ENCODE measurements at places on chromosomes 1 and 21.
A peak's percentile ranks its signal among the peaks of the same experiment; 100 is the strongest.

DNA sequence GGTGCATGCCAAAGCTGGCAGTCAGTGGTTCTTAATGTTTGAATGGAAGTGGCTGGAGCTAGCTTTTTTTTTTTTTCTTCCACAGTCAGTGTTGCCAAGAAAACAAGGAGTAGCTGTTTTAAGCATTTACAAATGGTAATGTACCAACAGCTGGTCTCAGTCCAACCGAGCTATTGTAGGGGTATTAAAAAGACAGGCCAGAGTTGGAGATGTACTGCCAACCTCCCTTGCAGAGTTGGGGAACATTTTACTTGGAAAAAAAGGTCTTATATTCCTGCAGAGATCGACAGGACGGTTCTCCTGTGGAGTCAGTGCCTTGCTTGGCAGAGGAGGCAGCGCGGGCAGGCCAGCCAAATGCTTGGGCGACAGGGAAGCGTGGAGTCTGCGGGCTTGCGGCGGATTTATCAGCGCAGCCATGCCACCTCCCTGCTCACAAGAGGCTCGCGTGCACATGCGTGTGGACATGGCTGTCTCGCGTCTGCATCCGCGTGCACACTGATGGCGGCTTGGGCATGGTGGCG lies 338.1 kb downstream of the RPS6KC1 start:
- DNase-seq = no peak

- peak; percentile 9 for DNase-seq
Measured at GRCh38 chr21:14120091-14120734, 90.5 kb downstream of the LIPI start.

- no peak for DNase-seq
Measured at GRCh38 chr21:36184545-36184944, 27.9 kb downstream of the DOP1B start.

- no peak for DNase-seq
Measured at GRCh38 chr1:197937892-197938291, 20.7 kb downstream of the LHX9 start.

DNA sequence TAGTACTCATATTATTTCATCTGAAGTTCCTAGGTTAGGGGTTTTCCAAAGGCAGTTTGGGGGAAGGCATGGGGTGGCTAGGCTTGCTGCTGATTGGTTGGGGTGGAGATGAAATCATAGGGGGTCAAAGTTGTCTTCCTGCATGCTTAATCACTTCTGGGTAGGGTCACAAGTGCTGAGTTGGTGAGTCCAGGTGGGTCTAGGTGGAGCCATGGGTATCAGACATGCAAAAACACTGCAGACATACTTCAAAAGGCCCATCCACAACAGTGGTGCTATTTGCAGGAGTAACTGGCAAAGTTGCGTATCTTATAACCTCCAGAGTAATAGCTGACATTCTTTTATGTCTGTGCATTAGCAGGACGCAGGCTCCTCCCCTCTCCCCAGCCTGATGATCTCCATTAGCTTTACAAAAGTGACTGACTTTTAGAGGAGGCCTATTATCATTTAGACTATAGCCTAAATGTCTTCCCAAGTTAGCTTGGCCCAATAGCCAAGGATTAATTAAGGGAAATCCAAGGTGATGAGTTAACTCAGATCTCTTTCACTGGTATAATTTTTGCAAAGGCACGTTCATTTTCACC lies 374.4 kb upstream of the PRMT6 start:
- DNase-seq = no peak

GRCh38 chr21:46005081-46005480 lies 23.5 kb downstream of the COL6A1 start:
- no peak for DNase-seq

GRCh38 chr1:1082776-1083415 lies 8.8 kb upstream of the RNF223 start:
- no peak for DNase-seq

DNA sequence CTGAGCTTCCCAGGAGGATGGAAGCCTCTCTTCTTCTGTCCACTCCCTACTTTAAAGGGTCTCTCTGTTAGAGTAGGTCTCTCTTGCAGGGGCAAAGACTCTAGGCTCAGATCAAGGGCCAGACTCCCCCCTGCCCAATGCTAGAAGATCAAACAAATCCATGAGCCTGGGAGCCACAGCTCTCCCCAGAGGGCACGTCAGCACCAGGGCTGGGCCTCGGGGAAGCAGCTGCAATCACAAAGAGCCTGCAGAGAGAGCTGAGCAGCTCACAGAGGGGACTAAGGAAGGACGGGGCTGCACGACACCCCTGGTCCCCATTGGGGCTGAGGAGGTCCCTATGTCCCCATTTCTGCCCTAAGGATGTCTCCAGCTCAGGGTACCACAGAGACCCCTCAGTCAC lies 3.9 kb downstream of the CNTN2 start:
- no peak for DNase-seq

- DNase-seq = no peak
Measured at GRCh38 chr21:42624936-42625335, 28.5 kb upstream of the PDE9A start.

DNA sequence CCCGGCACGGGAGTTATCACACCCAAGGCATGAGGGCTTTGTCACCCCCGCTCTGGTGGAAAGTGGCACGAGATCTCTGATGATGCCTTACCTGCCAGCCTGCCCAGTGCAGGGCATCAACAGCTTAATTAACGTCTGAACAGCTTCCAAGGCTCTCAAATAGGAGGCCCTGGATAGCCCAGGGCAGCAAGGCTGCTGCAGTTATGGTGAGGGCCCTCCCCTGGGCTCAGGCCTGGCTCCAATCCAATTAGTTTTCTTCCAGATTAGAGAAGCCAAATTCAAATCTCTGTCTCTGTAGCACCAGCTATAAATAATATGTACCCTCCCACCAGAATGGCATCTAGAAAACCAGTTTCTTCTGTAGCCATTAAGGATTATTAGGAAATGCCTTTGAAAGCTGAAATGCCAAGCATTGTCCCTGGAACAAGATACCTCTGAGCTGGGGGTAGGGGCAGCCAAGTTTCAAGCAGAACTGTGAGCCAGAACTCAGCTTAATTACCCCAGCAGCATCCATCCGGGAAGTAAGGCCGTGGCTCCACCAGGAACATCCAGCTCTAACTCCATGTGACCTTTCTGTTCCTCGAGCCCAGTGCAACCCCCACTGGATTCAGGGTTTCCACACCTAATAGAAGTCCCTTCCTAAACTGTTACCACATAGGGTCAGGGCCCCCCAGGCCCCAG lies 12.5 kb downstream of the QSOX1 start:
- DNase-seq = no peak

- no peak for DNase-seq
Measured at GRCh38 chr1:74523873-74524480, 11.6 kb upstream of the LRRC53 start.

DNA sequence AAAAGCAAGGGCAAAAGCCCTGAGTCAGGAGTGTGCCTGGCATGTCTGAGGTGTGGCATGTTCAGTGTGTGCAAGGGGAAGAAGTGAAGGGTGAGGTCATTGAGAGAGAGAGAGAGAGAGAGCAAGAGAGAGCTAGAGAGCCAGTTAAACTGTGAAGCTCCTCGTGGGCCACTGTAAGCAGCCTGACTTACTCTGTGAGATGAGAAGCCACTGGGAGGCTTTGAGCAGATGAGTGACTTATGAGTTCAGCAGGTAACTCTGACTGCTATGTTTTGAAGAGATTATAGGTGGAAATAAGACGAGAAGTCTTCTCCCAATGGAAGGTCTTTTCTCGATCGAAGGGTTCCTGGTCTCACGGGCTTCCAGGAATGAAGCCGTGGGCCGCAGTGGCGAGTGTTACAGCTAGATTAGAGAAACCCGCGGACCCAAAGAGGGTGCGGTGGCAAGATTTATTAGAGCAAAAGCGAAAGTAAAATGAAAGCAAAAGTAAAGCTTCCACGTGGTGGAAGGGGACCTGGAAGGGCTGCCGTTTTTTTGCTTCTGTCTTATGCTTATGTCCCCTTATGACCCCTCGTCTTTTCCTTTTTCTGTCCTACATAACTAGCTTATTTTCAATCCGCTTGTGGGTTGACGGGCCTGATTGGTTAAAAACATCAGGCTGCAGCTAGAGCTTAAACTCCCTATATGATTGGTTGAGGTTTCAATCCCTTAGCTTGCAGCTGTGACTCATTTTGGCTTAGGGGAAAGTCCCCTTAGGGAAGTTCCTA lies 323.1 kb upstream of the FAM78B start:
- peak; percentile 51 for DNase-seq

GRCh38 chr1:204726478-204726877 lies 40.9 kb upstream of the LRRN2 start:
- DNase-seq = no peak

GRCh38 chr1:169043823-169044222 lies 62.7 kb upstream of the ATP1B1 start:
- no peak for DNase-seq

DNA sequence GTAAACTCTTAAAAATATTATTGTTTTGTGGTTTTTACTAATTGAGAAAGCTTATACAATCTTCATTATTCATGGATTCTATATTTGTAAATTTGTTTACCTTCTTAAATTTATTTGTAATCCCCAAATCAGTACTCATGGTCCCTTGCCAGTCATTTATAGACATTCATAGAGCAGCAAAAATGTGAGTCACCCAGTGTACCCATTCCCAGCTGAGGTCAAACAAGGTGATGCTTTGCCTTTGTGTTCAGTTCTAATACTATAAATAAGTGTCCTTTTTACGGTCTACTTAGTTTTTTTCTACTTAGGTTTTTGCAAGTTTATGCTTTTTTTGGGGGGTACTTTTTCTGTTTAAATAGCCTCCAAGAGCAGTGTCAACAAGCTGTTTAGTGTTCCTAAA lies 36.1 kb downstream of the SORT1 start:
- DNase-seq = no peak

GRCh38 chr1:40637470-40638007 lies 27.9 kb downstream of the RIMS3 start:
- DNase-seq = no peak

DNA sequence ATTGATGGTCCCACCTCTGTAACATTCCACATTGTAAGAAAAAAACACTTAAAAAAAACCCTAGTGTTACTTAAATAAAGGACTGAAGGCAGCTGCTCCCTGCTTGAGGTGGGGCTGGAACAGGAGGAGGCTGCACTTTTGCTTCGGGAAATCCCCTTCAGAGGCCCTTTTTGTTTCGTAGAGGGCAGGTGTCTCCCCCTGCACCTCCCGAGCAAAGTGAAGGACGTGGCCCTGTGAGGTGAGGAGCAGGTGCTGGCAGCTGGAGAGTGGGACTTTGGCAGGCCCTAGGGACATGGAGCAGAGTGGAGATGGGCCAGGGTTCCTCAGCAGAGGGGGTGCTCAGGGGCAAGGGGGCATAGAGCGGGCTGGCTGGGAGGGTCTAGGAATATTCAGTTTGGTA lies 33.4 kb upstream of the WNT4 start:
- no peak for DNase-seq

DNA sequence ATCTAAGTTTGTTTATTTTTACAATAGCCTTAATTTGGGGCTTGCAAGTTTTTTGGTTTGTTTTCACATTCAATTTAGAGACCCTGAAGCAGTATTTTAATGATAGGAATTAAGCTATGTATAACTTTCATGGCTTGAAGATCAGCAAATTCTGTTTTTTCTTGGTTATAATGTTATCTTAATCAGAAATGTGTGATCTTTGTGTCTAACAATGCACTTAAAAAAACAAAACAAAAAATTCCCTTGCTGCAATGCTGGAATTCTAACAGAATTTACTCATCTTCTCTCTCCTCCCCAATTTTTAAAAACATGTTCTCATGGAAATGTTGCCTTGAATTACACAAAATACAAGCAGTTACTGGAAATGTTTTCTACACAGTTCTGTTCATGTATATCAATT lies 113.1 kb downstream of the OLFML2B start:
- no peak for DNase-seq

- DNase-seq = peak; percentile 46
Measured at GRCh38 chr1:7915826-7916500, 24.7 kb downstream of the TNFRSF9 start.

GRCh38 chr21:31837618-31838390 lies 35.0 kb upstream of the HUNK start:
- DNase-seq = no peak

- DNase-seq = no peak
Measured at GRCh38 chr1:40897513-40897912, 35.4 kb upstream of the CITED4 start.

DNA sequence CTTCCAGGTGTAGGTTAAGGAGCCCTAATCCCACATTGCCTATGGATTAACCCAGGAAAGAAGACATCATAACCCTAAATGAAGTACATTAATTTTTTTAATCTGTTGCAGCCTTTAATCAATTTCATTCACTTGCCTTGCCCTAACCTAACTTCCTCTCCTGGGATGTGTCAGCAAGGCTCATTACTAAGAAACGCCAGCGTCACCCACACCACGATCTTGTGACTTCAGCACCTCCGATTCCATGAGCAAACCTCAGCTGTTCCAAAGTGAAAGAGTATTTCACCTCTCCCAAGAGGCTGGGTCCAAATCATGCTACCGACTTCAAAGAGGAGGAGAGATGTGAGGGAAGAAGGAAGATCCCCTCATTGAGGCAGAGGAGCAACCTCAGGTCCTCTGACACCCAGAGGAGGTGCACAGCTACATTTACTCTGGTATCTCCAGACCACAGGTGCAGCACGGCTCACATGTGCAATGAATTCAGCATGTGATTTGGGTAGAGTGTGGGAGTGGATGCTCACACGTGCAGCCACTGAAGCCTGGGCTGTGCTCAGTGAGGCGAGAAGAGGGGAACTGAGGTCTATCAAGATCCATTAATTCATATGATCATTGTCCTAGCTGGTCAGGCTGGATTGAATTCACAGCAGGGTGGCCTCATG lies 134.1 kb downstream of the SLC30A10 start:
- DNase-seq = no peak

- no peak for DNase-seq
Measured at GRCh38 chr1:43267291-43267805, 2.4 kb upstream of the TMEM125 start.

DNA sequence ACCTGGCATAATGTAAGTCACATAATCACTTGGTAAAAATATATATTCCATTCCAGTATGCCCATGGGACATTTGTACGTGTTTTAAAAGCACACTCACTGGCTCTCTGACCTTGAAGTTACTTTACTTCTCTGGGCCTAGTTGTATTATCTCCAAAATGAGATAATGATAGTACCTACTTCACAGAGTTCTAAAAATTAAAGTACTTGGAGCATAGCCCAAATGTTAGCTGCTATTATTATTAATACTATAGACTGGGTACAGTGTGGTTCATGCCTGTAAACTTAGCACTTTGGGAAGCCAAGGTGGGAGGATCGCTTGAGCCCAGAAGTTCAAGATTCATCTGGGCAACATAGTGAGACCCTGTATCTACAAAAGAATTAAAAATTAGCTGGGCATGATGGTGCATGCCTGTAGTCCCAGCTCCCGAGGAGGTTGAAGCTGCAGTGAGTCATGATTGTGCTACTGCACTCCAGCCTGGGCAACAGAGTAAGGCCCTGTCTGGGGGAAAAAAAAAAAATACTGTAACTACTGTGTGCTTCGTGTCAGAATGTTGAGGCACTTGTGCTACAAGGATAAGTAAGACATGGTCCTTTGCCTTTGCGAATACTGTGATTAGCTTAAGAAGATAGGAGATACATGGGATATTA lies 45.7 kb downstream of the TDRD5 start:
- no peak for DNase-seq

Data from effector memory CD8-positive, alpha-beta T cell (primary cell).